Stimulated activated CD4-positive, alpha-beta T cell treated with anti-CD3 and anti-CD28 coated beads, Interleukin-1b, Interleukin-23, amount 100 ng/mL, for 1 hour (primary cell): ENCODE measurements at places on chromosomes 5 and 9.

- no peak for DNase-seq
Measured at GRCh38 chr9:37961351-37961750, 57.4 kb upstream of the SLC25A51 start.

- DNase-seq, result no peak
Measured at GRCh38 chr9:122347348-122348287, 23.2 kb upstream of the PTGS1 start.

GRCh38 chr5:154368041-154368800 is 77.6 kb upstream of the SAP30L start:
- DNase-seq, result no peak

DNA sequence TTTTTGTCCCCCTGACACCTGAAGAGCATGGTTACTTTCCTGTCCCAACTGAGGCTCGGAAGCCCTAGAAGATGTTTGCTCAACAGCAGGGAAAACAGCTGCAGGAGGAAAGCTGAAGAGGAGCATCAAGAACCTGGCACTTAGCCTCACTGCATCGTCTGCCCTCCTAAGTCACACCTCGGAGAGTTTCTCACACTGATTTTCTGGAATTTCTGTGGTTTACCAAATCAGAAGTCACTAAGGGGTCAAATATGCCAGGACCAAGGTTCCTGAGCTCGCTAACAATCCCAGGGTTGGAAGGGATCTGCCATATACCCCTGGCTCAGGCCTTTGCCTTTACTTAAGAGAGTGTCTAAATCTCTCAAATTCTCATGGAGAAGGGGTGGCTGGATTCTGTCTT is 5.3 kb downstream of the IL12B start:
- DNase-seq, result no peak

- DNase-seq, result no peak
Measured at GRCh38 chr5:140249536-140249935, 53.4 kb downstream of the PFDN1 start.

- no peak for DNase-seq
Measured at GRCh38 chr5:132438917-132439316, 51.7 kb downstream of the IRF1 start.

- DNase-seq, result no peak
Measured at GRCh38 chr5:74103131-74104023, 477.4 kb downstream of the ARHGEF28 start.

- DNase-seq, result no peak
Measured at GRCh38 chr5:12343558-12343957, 439.3 kb upstream of the CTNND2 start.

- no peak for DNase-seq
Measured at GRCh38 chr9:70994582-70994981, 126.8 kb downstream of the TRPM3 start.

- no peak for DNase-seq
Measured at GRCh38 chr9:5871785-5872184, 18.9 kb upstream of the MLANA start.

DNA sequence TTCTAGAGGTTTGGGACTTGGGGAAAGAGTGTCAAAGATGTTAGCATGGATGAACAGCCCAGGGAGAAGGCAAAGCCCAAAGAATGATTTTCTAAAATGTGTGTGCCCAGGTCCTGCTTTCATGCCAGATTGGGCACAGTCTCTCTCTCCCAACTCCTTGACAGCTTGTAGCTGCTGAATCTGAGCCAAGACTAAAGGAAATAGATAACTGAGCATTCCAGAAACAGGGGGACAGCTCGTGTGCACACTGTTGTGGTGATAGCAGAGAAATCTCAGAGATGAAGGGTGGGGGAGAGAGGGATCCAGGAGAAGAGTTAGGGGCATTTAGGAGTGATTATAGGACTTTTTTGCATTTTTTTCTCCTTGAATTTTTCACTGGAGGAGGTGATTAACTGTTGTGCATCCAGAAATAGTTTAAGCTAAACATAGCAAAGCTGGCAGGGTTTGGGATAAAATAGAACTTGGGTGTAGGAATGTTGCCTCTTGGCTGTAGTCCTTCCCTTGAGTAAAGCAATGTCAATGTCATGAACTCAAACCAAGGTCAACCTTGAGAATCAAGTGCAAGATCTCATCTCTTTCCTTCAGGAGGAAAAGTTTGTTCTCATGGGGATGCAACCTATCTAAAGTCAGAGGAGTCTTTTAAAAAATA is 245.9 kb downstream of the SH3GL2 start:
- no peak for DNase-seq

DNA sequence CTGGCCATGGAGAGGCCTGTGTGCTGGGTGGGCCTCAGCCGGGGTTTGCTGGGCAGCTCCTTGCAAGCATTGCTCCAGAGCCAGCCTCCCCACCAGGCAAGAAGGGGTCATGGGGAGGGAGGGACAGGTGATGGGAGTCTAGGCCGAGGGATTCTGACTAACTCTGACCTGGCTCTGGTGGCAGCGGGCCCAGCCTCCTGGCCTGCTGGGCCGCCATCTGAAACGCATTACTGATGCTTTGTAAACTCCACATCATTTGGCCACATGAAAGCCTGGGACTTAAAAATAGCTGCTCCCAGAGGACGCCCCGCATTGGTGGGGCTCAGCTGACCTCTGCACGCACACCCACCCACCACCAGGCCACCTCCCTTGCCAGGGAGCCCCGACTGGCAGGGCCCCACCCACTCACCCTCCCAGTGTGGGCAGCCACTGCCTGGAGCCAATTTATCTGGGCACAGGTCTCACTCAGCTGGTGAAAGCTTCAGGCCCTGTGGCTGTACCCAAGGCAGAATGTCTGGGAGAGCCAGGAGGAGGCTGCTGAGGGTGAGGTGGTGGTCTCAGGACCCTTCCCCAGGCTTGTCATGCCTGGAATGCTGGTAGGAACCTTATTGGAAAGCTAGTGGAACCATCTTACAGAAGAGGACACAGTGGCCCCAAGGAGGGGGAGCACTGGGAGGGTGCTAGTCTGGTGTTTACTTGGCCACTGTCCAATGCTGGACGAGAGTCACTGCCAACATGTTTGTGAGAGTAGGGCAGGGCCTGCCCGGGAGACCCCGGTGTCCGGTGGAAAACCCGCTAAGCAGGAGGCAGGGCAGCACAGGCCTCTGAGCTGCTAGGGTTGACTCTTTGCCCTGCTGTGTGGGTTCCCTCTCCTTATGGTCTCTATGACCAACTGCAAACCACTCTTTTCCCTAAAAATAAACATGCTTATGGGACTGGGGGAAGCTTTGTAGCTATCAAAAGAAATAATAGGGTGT is 10.8 kb downstream of the TCF7 start:
- no peak for DNase-seq
